ENCODE measurements at places on chromosomes 16 and 17.

- DNase-seq, result no peak
Measured at GRCh38 chr16:86037999-86038925, 139.3 kb downstream of the IRF8 start.

DNA sequence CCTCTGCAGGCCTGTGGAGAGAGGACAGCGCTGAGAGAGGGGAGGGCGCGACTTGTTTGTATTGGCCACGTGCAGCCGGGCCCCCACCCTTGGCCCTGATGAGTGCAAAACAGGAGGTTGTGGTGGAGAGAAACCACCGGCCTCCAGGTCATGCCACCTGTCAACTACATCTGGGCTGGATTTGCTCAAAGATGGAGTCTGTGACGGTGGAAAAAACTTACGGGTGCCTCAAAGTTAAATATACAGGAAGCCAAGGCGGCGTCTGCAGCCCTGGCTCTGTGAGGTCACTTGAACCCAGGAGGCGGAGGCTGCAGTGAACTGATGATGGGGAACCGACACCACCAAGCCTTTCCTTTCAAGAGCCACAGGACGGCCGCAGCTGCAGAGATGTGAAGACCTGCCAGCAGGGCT lies 15.7 kb downstream of the C16orf74 start:
- DNase-seq, result no peak

- no peak for DNase-seq
Measured at GRCh38 chr16:85286951-85287814, 174.9 kb upstream of the CIBAR2 start.

DNA sequence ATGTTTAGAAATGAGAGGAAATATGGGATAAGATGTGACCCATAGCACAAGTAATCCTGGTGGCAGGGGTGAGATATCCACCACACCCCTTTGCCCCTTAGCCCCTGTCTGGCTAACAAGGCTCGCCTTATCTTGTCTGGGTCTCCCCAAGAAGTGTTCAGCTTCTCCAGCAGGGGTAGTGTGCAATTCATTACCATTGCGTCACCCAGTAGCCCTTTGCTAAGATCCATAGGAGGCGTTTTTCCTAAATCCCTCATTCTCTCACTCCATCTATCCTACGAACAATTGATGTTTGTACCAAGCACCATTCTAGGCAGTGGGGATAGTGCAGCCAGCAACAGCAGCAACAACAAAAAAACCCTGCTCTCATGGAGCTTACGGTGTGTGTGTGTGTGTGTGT lies 30.8 kb downstream of the CCDC42 start:
- no peak for DNase-seq

DNA sequence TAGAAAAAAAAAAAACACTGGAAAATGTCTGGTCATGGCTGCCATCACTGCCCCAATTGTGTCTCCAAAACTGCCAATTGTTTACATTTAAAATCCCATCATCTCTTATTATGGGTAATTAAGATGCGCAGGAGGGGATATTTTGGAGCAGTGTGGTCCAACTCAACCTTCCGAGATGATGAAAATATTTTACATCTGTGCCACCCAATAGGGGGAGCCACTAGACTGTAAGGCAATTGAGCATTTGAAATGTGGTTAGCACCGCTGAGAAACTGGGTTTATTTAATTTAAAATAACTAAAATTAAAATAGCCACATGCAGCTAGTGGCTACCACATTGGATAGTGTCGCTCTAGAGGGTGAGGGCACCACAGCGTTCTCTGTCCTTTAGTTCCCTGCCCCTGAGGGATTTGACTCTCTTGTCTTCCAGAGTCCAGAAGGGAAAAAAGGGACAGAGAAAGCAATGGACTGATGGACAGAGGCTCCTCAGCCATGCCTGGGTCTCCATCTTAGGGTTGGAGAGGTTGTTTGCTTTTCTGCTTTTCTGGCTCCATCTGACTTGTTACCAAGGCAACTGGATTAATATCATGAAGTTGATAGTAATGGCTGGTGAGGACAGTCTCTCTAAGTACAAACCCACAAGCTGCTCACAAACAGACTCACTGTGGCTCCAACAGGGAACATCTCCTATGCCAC lies 3.5 kb downstream of the MPO start:
- no peak for DNase-seq

GRCh38 chr16:29806099-29806579 lies at the start of gene MAZ:
Gene MAZ, plus strand, starts transcription at chr16:29806529. Its CDS starts 173 bp downstream, at chr16:29806702.
- no peak for DNase-seq

DNA sequence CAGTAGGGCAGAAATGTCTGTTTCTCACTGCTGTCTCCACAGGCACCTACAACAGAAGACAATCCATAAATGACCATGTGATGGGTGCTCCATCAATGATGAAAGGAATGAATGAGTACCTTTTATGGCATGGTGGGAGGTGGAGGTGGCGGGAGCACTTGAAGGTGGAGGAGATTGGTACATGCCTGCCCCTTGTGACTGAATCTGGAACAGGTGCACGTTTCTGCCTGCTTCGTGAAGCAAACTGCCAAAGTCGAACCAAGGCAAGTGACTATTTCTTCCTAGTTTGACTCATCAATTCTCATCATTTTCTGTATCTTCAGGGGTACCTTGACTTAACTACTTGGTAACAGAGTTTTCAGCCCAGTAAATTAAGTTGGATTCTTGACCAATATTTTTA lies 25.4 kb downstream of the CDRT15 start:
- no peak for DNase-seq

DNA sequence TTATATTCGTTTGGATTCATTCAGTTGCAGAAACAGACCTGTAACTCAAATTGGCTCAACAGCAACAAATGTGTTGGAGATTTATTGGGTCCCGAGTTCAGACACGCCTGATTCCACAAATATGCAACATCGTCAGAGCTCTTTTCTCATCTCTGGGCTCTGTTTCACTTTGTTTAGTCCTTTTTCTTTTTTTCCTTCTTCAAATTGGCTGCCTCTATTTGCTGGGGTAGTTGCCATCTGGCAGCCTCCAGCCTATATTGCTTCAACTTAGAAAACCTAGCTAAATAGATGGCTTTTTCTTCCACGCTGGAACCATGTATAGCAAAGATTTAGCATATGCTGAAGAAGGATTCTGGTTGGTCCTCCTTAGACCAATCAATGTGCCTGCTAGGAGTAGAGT lies 398.5 kb downstream of the RBFOX1 start:
- DNase-seq, result no peak

DNA sequence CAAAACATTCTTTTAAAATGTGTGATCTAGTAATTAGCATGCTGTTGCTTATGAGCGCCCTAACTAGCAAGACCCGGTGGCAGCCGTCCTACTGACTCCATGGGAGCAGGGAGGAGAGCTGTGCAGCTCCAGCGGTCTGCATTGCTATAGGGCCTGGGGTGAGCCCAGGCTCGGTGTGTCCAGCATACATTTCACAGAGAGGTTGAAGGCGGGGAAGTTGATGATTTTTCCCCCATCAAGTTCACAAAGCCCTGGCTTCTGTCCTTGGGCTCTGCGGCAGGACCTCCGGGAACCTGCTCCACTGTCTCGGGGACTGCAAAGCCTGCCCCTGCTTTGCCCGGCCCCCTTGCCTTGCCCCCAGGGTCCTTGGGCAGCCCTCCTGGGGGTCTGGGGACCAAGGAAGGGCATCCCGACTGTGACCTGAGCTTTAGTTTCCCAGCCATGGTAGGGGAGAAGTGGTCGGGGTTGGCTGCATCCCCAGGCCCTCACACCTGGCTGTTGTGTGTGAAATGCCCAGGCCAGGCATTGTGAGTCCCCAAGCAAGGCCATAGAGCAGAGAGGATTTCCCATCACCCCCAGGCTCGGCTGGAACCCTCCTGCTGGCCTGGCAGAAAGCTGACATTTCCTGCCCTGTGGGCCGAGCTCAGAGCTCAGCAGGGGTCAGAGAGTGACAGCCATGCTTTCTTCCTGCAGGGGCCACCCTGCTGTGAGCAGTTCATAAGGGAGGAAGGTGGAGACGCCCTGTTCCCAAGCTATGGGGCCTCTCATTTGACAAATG lies 24.8 kb downstream of the KCNJ12 start:
- DNase-seq, result no peak

DNA sequence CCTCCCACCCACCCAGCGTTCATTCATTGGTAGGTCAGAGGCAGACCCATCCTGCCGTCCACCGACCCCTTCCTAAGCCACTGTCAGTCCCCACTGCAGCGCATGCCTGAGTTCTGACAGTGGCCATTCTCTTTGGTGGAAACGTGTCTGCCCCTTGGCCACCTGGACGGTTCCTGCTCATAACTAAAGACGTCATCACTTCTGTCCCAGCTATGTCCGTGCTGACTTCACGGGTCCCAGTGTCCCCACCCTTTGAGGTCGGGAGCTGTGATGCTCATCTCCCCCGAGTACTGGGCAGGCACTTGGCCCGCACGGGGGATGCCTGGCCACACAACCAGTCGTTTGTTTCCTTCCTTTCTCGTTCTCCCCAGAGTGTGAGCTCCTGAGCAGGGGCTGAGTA lies 267.1 kb downstream of the C16orf95 start:
- no peak for DNase-seq
